H1 (cell line): ENCODE measurements at places on chromosomes 1 and 21. TPM values are rescaled to one million over a fixed set of nuclear protein-coding genes. Genes with fewer than 3 reads are reported as not detected.

- no peaks in the 10 kb centered on the region for H3K36me3 ChIP-seq
- no peak for DNase-seq
- no peaks in the 10 kb centered on the region for H3K27me3 ChIP-seq
- no peak overlapping the region for H3K4me3 ChIP-seq
These were observed 836.7 kb upstream of the ADAMTS5 start for GRCh38 chr21:27803571-27803970.

The AKR1A1 gene
- 334 and 344 TPM in 2 replicates for total RNA-seq

The C1orf210 gene
- 10.6 and 12.0 TPM in 2 replicates for total RNA-seq

- H3K4me1 ChIP-seq, result no peaks in the 10 kb centered on the region
- H3K27ac ChIP-seq, result no peak overlapping the region
- no peaks in the 10 kb centered on the region for H3K27me3 ChIP-seq
- H3K36me3 ChIP-seq, result no peaks in the 10 kb centered on the region
- no peak for DNase-seq
These were observed 108.3 kb downstream of the RPS6KC1 start for GRCh38 chr1:213159376-213159775.

The GIPC2 gene
- total RNA-seq, result 0.69 and 1.9 TPM in 2 replicates

The TMEM201 gene
- total RNA-seq, result 27.1 and 27.9 TPM in 2 replicates

- DNase-seq, result no peak
- H3K27ac ChIP-seq, result no peak overlapping the region
These were observed 4.5 kb upstream of the IL10RB start for GRCh38 chr21:33261635-33262034.

GRCh38 chr1:101280049-101280592 is 43.3 kb downstream of the S1PR1 start:
- H3K4me1 ChIP-seq, result no peaks in the 10 kb centered on the region
- H3K4me3 ChIP-seq, result no peak overlapping the region
- no peaks in the 10 kb centered on the region for H3K27me3 ChIP-seq
- H3K36me3 ChIP-seq, result no peaks in the 10 kb centered on the region
- H3K27ac ChIP-seq, result no peak overlapping the region
- DNase-seq, result no peak

- H3K36me3 ChIP-seq, result no peaks in the 10 kb centered on the region
- H3K4me1 ChIP-seq, result no peaks in the 10 kb centered on the region; the same call in 1 of the 2 replicates
- H3K27me3 ChIP-seq, result no peaks in the 10 kb centered on the region; the same call in 1 of the 2 replicates
- no peak for DNase-seq
These were observed 55.8 kb upstream of the CLDN14 start for GRCh38 chr21:36535618-36536241.

GRCh38 chr1:172252321-172252720 is 168.2 kb upstream of the C1orf105 start:
- H3K36me3 ChIP-seq, result no peaks in the 10 kb centered on the region
- H3K4me3 ChIP-seq, result no peak overlapping the region
- no peaks in the 10 kb centered on the region for H3K4me1 ChIP-seq
- no peak overlapping the region for H3K27ac ChIP-seq
- no peaks in the 10 kb centered on the region for H3K27me3 ChIP-seq
- DNase-seq, result no peak

- H3K4me1 ChIP-seq, result no peaks in the 10 kb centered on the region
These were observed 214.4 kb upstream of the DAB1 start for GRCh38 chr1:57638239-57638638.

The IER5 gene
- total RNA-seq, result 7.1 and 7.7 TPM in 2 replicates

The NOC2L gene
- 130 TPM in 2 replicates for total RNA-seq

- no peaks in the 10 kb centered on the region for H3K36me3 ChIP-seq
- H3K4me3 ChIP-seq, result no peak overlapping the region
- no peaks in the 10 kb centered on the region for H3K27me3 ChIP-seq
- no peak overlapping the region for H3K27ac ChIP-seq
- no peak for DNase-seq
- no peaks in the 10 kb centered on the region for H3K4me1 ChIP-seq
These were observed 135.9 kb downstream of the SLC30A10 start for GRCh38 chr1:219792337-219793021.

- no peak overlapping the region for H3K4me3 ChIP-seq
- no peaks in the 10 kb centered on the region for H3K36me3 ChIP-seq
- H3K4me1 ChIP-seq, result peaks cover 16% of the 10 kb centered on the region
- 0 out of 2 replicates have a peak overlapping the region, but pooled peaks have one; percentile 17 for H3K27ac ChIP-seq
- no peaks in the 10 kb centered on the region for H3K27me3 ChIP-seq
- no peak for DNase-seq
These were observed 33.9 kb upstream of the ATP2B4 start for GRCh38 chr1:203592730-203593129.

The PROX1 gene
- 1.5 and 2.0 TPM in 2 replicates for total RNA-seq

- H3K27me3 ChIP-seq, result no peaks in the 10 kb centered on the region
- no peak for DNase-seq
- no peak overlapping the region for H3K4me3 ChIP-seq
These were observed 445 bp upstream of the RGS4 start for GRCh38 chr1:163068716-163069115.

- no peaks in the 10 kb centered on the region for H3K27me3 ChIP-seq
- no peak overlapping the region for H3K27ac ChIP-seq
- no peaks in the 10 kb centered on the region for H3K36me3 ChIP-seq
- no peak overlapping the region for H3K4me3 ChIP-seq
- no peak for DNase-seq
- H3K4me1 ChIP-seq, result no peaks in the 10 kb centered on the region
These were observed 24.2 kb upstream of the LEFTY2 start for GRCh38 chr1:225965231-225965630.

DNA sequence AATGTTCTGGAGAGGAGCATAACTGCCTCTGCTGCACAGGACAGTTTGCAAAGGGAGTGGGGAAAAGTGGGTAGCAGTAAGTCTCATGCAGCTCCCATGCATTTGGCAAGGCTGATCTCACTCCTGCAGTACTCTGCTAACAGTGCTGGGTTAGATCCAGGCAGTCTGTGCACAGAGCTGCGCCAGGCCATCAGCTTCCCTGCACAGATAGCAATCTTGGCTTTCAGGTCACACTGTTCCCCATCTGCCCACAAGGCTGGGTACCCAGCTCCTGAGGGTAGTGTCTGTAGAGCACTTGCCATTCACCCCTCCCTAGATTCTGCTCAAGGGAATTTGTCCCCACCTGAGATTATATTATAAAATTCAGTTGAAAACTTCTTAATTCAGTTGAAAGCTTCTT is 72.1 kb downstream of the SH3BGR start:
- H3K4me3 ChIP-seq, result no peak overlapping the region
- H3K27ac ChIP-seq, result no peak overlapping the region
- no peaks in the 10 kb centered on the region for H3K27me3 ChIP-seq
- no peaks in the 10 kb centered on the region for H3K4me1 ChIP-seq

- no peaks in the 10 kb centered on the region for H3K4me1 ChIP-seq
- H3K36me3 ChIP-seq, result no peaks in the 10 kb centered on the region
- no peaks in the 10 kb centered on the region for H3K27me3 ChIP-seq
- no peak overlapping the region for H3K4me3 ChIP-seq
These were observed 145.8 kb upstream of the TMPRSS15 start for GRCh38 chr21:18549214-18549905.

- H3K27me3 ChIP-seq, result peaks cover 10% of the 10 kb centered on the region
- H3K36me3 ChIP-seq, result no peaks in the 10 kb centered on the region
- peak; percentile 8 for DNase-seq
- no peak overlapping the region for H3K4me3 ChIP-seq
These were observed 2.7 kb downstream of the ZBTB21 start for GRCh38 chr21:42007356-42007940.

GRCh38 chr1:203196371-203196770 is 9.9 kb upstream of the CHI3L1 start:
- no peaks in the 10 kb centered on the region for H3K4me1 ChIP-seq
- no peak overlapping the region for H3K27ac ChIP-seq
- H3K4me3 ChIP-seq, result no peak overlapping the region
- H3K27me3 ChIP-seq, result no peaks in the 10 kb centered on the region
- H3K36me3 ChIP-seq, result no peaks in the 10 kb centered on the region

DNA sequence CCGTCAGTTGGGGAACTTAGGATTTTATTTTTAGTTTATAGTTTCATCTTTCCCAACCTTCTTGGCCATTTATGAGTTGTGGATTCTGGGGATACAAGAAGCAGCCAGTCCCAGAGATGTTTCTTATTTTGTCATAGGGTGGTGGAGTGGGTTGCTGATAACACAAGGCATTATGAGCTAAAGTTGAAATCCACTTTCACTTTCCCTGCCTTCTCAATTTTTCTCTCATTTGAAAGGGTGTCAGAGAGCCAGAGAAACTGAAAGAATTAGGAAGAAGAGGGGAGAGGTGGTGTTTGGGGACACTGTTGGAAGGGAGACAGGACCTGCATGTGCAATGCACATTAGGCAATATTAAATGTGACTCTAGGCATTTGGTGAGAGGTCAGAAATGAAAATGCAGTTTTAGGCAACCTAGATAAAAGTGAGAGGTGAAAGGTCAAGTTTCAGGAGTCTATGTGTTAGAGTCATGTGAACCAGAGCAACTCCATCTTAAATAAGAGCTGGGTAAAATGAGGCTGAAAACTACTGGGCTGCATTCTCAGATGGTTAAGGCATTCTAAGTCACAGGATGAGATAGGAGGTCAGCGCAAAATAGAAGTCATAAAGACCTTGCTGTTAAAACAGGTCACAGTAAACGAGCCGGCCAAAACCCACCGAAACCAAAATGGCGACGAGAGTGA is 71.1 kb upstream of the F3 start:
- H3K4me3 ChIP-seq, result no peak overlapping the region
- no peak overlapping the region for H3K27ac ChIP-seq
- no peak for DNase-seq
- no peaks in the 10 kb centered on the region for H3K36me3 ChIP-seq
- H3K27me3 ChIP-seq, result no peaks in the 10 kb centered on the region
- no peaks in the 10 kb centered on the region; the same call in 1 of the 2 replicates for H3K4me1 ChIP-seq

DNA sequence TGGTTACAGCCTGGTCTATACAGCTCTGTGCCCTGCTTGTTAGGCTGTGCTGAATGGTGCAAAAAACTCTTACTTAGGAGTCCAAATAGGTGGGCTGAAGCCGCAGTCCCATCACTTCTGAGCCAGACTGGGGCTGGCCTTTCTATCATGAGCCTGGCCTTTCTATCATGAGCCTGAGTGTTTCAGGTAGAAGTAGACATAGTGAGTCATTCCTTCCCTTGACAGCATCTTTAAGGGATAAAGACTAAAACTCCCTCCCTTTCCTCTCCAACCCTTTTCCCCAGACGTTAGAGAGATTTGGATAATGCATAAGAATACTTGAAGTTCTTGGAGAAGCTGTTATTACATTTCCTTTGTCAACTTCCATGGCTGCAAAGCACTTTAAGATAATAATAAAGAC is 46.5 kb upstream of the PARP1 start:
- H3K4me3 ChIP-seq, result no peak overlapping the region
- H3K4me1 ChIP-seq, result no peaks in the 10 kb centered on the region; the same call in 1 of the 2 replicates
- no peak overlapping the region for H3K27ac ChIP-seq
- no peaks in the 10 kb centered on the region for H3K27me3 ChIP-seq
- no peaks in the 10 kb centered on the region for H3K36me3 ChIP-seq

- no peaks in the 10 kb centered on the region for H3K36me3 ChIP-seq
- peak within 1 kb of the TSS; percentile 76 for H3K4me3 ChIP-seq
- no peak within 1 kb of the TSS for H3K27ac ChIP-seq
- peaks cover 2% of the 10 kb centered on the region; the same call in 1 of the 2 replicates for H3K27me3 ChIP-seq
These were observed at the start of gene HTR1D for GRCh38 chr1:23217421-23218115. TSS of gene HTR1D (minus strand) at chr1:23217502. CDS start at chr1:23194219, 23,283 bp downstream.

- H3K36me3 ChIP-seq, result peaks cover 29% of the 10 kb centered on the region
- H3K27me3 ChIP-seq, result no peaks in the 10 kb centered on the region
- DNase-seq, result no peak
- H3K4me3 ChIP-seq, result no peak overlapping the region
- no peak overlapping the region for H3K27ac ChIP-seq
These were observed 22.5 kb downstream of the DISP3 start for GRCh38 chr1:11501491-11501897.

DNA sequence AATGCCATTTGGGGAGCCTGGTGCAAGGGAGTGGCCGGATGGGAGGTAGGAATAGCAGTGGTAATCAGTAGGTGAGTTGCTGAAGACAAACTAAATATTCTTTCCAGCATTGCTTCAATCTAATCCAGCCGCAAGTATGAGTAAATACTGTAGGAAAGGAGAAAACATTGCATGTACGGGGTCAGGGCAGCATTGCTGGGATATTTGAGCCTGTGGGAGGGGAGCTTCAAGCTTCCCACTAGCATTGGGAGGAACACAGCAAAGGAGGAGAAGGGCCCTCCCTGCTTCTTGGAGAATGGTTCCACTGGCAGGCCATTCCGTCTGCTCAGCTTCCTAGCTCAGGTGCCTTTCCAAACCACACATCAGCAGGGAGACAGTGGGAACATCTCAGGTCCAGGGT is 15.2 kb downstream of the CAPN2 start:
- H3K36me3 ChIP-seq, result no peaks in the 10 kb centered on the region
- H3K4me3 ChIP-seq, result no peak overlapping the region
- no peak for DNase-seq
- H3K4me1 ChIP-seq, result peaks cover 9% of the 10 kb centered on the region

DNA sequence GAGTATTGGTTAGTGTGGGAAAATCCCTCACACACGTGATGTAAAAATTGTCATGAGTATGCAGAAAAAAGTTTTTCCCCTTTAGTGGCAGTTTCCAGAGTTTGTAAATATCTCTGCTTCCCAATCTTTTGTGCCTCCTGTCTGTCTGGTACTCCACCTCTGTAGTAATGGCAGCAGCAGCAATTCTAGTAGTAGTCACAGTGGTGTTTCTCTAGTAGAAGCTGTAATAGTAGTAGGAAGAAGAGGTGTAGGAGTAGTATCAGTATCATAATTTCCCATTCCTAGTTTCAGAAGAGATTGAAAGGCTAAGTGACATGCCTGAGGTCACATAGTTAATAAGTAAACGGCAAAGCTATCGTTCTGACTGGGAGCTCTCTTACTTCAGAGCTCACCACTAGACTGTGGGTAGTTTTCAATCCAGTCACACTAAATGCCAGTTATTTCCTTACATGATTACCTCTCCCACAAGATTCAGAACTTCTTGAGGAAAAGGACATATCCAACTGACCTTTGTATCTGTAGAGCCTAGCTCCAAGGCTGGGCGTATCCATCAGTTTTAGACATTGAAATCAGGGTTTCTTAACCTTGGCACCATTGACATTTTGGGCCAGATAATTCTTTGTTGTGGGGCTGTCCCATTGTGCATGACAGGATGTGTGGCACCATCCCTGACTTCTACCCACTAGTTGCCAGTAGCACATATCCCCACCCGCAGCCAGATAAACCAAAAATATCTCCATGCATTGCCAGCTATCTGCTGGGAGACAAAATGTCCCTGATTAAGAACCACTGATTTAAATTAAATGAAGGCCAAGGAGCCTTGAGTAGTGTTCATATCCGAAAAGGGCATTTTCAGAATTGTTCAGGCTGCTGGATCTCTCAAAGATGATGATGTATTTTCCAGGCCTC is 135.9 kb downstream of the FGGY start:
- no peaks in the 10 kb centered on the region for H3K27me3 ChIP-seq
- H3K36me3 ChIP-seq, result no peaks in the 10 kb centered on the region
- no peak overlapping the region for H3K4me3 ChIP-seq
- no peak overlapping the region for H3K27ac ChIP-seq
